ENCODE measurements at places on chromosomes 6 and 20.

GRCh38 chr20:50561379-50562078, 51.3 kb downstream of the PTPN1 start:
- DNase-seq: no peak

DNA sequence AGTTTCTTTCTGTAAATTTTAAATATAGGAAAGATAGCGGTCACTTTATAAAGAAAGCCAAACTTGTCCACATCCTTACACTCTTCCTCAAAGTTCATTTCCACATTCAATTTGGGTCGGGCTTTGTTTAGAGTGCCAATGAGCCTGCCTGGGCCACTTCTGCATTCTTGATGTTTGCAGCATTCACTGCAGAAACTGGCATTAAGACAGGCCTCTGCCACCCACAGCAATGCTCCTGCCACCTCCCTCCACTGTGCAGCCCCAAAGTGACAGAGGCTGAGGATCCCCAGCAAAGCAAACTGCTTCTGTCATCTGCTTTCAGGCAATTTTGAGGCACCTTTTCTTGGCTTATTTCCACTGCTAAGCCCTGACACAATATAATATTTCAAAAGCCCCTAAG, 61.2 kb downstream of the TNFAIP3 start:
- peak; percentile 65 for DNase-seq

DNA sequence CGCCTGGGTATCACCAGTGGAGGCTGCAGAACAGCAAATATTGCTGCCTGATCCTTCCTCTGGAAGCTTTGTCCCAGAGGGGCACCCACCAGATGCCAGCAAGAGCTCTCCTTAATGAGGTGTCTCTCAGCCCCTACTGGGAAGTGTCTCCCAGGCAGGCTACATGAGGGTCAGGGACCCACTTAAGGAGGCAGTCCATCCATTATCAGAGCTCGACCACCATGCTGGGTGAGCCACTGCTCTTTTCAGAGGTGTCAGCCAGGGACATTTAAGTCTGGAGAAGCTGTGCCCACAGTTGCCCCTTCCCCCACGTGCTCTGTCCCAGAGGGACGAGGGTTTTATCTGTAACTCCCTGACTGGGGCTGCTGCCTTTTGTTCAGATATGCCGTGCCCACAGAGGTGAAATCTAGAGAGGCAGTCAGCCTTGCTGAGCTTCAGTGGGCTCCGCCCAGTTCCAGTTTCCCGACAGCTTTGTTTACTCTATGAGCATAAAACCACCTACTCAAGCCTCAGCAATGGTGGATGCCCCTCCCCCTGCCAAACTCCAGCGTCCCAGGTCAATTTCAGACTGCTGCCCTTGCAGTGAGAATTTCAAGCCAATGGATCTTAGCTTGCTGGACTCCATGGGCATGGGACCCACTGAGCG, 25.9 kb upstream of the AIG1 start:
- peak; percentile 65 for DNase-seq

GRCh38 chr6:11204005-11204399, 28.5 kb downstream of the NEDD9 start:
- no peak for DNase-seq

- DNase-seq: no peak
Observed at GRCh38 chr6:6851059-6851948, 256.5 kb upstream of the RREB1 start.

GRCh38 chr6:128801621-128802020, 81.3 kb upstream of the LAMA2 start:
- no peak for DNase-seq

GRCh38 chr6:138328210-138328609, 49.5 kb upstream of the SMIM28 start:
- no peak for DNase-seq

DNA sequence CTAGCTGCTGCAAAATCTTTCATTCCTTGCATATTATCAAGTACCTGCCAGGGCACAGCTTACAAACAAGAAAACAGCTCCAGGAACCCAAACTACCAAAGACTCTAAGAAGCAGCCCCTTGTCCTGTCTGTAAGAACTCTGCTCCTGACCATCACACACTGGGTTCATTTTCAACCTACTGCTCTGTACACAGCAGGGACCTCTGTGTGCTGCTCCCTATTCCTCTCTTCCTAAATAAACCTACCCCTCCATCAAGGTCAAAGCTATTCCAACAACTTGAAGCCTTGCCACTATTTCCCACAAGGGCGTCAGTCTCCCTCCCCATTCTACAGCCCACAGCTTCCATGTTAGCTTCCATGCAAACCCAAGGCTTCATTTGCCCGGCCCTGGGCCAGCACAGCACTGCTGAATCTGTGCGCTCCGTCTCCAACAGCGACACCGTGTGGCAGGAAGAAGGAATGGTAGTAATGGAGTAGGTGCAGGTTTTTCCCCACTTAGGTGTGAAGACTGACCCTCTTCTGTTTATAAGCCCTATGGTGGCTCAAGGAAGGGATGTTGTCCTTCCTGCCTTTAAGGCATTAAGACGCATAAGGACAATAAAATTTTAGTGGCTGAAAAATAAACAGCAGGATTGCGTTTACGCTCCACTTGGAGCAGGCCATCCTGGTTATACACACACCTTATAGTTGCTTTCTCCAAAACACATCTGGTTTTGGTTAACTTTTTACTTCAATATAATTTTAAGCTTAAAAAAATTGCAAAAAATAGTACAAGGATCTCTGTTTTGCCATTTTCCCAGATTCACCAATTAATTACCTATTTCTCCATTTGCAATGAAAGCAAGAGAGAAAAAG, 115.2 kb upstream of the NXT1 start:
- DNase-seq: peak; percentile 78

DNA sequence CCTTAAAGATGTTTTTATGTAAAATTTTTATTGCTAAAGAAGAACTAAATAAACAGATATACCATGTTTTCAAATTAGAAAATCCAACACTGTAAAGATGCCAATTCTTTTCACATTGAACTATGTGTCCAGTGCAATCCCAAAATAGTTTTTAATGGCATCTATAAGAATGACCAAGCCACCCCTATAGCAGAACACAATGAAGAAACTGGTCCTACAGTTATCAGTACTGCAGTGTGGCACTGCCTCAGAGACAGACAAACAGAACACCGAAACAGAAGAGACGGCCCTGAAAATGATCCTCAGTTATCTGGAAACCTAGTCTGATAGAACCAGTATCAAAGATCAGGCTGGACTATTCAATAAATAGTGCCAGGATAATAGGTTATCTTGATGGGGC, 41.9 kb downstream of the KIF13A start:
- DNase-seq: no peak

DNA sequence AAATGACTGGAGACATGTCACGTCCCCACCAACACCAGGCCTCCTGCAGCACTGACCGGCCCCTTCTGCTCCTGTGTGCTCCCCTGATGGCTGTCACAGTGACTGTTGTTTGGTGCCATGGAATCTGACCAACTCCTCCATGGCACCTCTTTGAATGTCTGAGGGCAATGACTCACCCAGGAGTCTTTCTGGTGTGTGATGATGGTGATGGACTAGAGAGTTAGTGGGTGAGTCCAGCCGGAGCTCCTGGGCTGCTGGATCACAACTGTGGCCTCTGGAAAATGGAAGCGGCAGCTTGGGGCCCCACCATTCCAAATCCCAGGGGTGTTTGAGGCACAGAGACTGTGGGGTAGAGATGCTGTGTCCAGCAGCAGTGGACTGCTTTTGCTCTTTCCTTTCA, 133.3 kb downstream of the TFAP2C start:
- no peak for DNase-seq

DNA sequence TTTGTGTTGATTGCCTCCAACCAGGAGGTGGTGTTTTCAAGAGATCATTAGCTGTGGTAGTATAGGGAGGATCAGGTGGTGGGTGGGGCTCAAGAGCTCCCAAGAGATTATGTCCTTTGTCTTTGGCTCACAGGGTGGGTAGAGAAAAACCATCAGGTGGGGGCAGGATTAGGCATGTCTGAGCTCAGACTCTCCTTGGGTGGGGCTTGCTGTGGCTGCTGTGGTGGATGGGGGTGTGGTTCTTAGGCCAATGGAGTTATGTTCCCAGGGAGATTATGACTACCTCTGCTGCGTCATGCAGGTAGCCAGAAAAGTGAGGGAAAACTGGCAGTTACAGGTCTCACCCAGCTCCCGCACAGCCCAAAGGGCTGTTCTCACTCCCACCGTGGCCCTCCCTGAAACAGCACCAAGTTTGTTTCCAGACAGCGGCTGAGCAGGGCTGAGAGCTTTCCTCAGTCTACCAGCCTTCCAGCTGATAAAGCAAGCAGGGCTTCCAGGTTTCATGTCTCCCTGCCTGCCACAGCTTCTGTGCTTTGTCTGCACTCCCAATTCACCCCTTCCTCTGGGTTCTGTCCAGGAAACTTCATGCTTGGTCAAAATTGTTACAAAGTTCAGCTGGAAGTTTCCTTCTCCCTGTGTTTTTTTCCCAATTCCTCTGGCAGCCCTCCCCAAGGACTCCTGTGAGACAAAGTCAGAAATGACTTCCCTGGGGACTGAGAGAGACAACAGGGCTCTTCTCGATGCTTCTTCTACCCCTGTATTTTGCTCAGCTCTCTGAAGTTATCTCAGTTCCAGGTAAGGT, 481.1 kb upstream of the MAN1A1 start:
- DNase-seq: no peak

DNA sequence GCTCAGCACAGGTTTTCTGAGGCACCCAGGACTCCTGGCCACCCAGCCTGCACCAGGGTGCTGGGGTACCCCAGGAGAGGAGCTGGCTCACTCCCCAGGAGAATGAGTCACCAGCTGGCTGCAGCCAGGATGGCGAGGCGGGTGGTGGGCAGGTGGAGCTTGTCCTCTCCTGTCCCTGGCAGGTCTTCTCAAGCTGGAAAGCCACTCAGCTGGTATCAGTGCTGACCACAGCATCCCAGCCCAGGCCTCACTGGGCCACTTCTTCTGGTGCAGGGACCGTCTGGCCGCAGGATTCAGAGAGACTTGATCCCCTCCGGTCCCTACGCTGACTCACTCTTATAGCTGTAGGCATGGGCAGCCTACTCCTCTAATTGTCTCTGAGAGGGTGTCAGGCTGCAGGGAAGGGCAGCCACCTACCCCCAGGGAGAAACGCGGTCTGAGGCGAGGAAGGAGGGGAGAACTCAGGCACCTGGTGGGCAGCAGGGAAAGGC, 22.2 kb downstream of the TFEB start:
- peak; percentile 87 for DNase-seq

- no peak for DNase-seq
Observed at GRCh38 chr6:16336056-16336818, 97.8 kb downstream of the GMPR start.

GRCh38 chr6:6320901-6321300, 439 bp upstream of the F13A1 start:
- DNase-seq: no peak

- DNase-seq: no peak
Observed at GRCh38 chr6:168450917-168451316, 9.9 kb downstream of the SMOC2 start.

- no peak for DNase-seq
Observed at GRCh38 chr6:49913636-49914375, 47.5 kb upstream of the CRISP1 start.

DNA sequence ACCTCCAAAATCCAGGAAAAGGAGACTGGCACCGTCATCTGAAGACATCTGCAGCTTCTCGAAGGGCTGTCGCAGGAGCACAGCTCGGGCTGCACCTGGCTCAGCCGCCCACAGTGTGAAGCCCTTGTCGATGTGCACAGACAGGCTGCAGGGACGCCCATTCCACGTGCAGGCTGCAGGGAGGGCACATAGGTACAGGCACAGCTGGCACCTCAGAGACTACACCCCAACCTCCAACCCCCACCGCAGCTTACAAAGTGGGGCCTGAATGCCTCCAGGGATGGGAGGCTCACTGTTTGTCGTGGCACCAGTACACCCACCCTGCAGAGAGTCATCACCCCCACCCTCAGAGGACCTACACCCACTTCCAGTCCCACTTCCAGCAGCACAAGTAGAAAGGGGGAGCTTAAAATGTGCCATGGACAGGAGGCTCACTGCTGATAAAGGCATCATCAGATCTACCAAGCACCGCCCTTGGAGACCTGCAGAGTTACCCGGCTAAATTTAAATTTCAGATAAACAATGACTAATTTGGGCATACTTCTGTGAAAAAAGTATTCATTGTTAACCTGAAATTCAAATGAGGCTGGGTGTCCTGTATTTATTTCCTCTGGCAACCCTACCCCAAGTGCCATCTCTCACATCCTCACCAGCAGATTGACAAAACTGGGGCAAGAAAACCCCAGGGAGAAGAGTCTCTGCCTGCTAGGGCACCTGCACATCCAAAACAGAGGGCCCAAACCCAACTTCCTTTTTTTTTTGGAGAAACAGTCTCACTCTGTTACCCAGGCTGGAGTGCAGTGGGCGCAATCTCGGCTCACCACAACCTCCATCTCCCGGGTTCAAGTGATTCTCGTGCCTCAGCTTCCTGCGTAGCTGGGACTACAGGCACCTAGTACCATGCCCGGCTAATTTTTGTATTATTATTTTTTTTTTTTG, 7.7 kb upstream of the CDK5RAP1 start:
- no peak for DNase-seq

DNA sequence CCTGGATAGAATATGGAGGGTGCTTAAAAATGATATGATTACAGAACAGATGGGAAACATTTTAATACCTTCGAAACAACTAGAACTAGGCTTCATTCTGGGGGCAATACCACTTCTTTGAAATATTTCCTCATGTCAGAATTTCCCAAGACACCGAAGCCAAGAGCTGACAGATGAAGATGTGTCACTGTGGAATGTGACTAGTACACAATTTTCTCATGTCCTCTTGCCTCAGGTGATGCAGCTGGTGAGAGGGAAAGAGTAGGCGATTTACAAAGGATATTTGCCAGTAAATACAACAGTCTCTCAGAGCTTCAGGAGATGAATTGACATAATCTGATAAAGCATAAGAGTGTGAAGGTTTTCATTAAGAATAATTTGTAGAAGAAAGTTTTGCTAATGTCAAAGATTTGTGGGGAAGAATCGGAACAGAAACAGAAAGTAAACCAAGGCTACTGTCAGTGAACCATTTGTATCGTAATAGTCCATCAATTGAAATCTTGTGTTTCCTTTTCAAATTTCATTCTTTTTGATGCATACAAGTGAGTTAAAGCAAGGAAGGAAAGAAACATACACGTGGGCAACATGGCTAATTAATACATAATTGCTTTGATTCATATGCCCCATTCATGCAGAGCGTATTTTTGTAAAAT, 164.7 kb upstream of the CCN2 start:
- DNase-seq: no peak

GRCh38 chr6:157491571-157492232, 110.7 kb downstream of the ZDHHC14 start:
- no peak for DNase-seq

DNA sequence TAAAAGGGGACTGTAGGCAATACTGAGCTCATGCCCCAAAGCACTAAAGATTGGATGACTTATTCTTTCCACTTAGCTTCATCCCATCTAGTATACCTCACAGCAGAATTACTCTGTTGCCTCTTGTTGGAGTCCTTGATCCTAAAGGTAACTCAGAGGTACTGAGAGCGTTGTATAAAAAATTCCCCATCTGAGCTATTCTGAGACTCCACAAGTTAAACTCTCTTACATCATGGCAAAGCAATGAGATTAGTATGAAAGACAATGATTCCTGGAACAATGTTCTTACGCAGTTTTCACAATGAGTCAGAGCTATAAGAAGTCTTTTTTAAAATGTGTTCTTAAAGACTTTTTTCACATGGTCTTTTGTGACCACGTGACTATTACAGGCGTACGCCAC, 370.1 kb downstream of the ADGRB3 start:
- DNase-seq: no peak

- DNase-seq: peak; percentile 63
Observed at GRCh38 chr20:62740286-62741141, 31.9 kb downstream of the NTSR1 start.

All from upper lobe of right lung (tissue), 1 donor.